ENCODE measurements at places on chromosomes 4 and X. TPM values are rescaled to one million over a fixed set of nuclear protein-coding genes. Genes with fewer than 3 reads are reported as not detected.

GRCh38 chrX:120795301-120795700 lies 80.4 kb downstream of the CT47B1 start:
- peak; percentile 33 for DNase-seq

The FAM9B gene
- not detected for polyA plus RNA-seq

GRCh38 chrX:53716328-53717088 lies 30.0 kb upstream of the HUWE1 start:
- no peak for DNase-seq

GRCh38 chr4:110055158-110055768 lies 142.6 kb downstream of the EGF start:
- DNase-seq: peak; percentile 19

The IQCM gene
- not detected for polyA plus RNA-seq

The COX18 gene
- 3.6 TPM for polyA plus RNA-seq

The GDPD2 gene
- not detected for polyA plus RNA-seq

GRCh38 chr4:25351777-25352416 lies 25.2 kb upstream of the ANAPC4 start:
- DNase-seq: peak; percentile 73

DNA sequence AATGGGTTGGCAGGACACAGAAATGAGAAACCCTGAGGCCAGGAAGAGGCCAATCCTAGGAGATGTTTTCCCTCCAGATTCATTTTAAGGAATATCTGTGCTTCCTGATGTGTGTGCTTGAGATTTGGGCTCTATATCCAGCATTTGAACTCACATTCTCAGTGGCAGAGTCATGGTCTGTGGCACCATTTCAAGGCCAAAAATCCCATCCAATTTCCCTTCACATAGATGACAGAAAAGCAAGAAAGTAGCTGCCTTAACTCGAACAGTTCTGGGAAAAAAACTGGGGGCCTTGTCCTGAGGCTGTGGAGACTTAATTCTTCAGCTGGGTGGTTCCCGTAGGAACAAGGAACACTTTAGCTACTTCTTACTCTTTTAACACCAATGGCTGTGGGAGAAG lies 27.4 kb downstream of the TAF7L start:
- DNase-seq: peak; percentile 35

DNA sequence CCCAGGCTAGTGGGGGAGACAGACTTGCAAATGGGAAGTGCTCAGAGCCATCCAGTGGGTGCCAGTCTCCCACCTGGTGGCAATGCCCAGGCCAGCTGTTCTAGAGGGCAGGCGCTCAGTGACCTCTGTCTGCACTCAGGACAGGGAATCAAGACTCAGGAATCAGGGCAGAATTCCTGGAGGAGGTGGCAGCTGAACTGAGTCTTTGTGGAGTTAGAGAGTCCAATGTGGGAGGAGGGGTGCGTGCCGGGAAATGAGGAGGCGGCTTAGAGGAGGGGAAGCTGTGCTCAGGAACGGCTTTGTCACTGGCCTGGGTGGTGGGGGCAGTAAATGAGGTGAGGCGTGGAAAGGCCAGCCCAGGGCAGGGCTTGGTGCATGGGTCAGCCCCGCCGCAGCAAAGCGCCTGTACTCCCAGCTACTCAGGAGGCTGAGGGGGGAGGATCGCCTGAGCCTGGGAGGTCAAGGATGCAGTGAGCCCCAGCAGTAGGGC lies 31.3 kb upstream of the SORCS2 start:
- DNase-seq: no peak

GRCh38 chr4:139483000-139483399 lies 29.1 kb downstream of the RAB33B start:
- DNase-seq: no peak

The CT47B1 gene
- not detected for polyA plus RNA-seq

- DNase-seq: peak; percentile 98
Measured at GRCh38 chr4:138242076-138242833, at the start of gene SLC7A11. Gene SLC7A11, minus strand, starts transcription at chr4:138242349. Its CDS starts 280 bp downstream, at chr4:138242069.

The RTL3 gene
- 0.18 TPM for polyA plus RNA-seq

- DNase-seq: peak; percentile 70
Measured at GRCh38 chr4:186587416-186588018, 32.1 kb upstream of the MTNR1A start.

The HTR2C gene
- not detected for polyA plus RNA-seq

DNA sequence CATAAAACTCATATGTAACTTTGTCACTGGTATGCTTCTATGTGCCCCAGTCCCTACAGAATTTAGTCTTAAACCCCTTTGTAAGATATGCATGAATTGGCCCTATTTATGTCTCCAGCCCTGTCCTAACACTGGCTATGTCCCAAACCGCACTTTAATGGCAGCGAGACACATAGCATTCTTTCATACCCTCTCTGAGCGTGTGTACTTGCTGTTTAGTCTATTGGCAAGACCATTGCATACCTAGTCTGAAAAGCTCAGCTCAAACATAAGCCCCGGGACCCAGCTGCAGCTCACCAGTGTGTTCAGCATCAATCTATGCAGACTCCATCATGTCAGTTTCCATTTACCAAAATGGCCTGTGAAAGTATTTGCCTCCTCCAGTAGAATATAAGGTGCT lies 1018.4 kb upstream of the TENM3 start:
- no peak for DNase-seq

The ARX gene
- polyA plus RNA-seq: not detected

GRCh38 chr4:1989533-1990347 lies 19.0 kb downstream of the NELFA start:
- DNase-seq: no peak

The CCNB3 gene
- 0.04 TPM for polyA plus RNA-seq

DNA sequence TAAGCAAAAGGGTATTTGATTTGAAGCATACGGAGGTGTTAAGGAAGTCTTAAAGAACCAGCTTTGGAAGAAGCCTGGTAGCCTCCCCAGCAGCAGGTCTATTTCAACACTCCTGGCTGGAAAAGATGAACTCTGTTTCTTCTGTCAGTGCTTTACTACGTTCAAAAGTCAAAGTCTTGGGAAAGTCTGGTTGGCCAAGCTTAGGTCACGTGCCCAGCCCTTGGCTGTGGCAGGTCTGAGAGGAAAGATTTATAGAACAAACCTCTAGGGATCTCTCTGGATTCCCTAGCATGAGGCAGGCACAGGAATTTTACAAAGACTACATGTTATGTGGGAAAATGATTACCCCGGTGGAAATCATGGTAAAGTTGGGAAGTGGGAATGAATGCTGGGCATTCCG lies 8.6 kb upstream of the ARHGAP10 start:
- DNase-seq: peak; percentile 17

The PASD1 gene
- polyA plus RNA-seq: not detected

GRCh38 chrX:155534800-155535199 lies 76.4 kb upstream of the F8A3 start:
- DNase-seq: no peak

DNA sequence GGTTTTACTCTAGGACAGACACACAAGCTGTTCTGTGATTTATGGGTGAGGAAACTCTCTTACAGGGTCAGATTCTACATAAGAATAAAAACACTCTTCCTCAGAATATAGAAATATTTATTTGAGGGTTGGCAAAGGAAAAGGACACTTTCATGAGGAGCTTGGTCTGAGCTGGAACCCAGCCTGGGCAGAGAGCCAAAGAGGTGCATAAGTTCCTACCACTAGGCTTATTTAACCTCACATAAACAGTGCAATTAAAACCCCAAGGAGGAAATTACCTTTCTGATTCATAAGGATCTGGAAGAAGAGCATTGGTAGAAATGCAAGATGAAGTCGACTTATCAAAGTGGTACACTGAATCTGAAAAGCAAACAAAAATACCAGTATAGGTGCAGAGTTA lies 32.9 kb downstream of the SETD7 start:
- no peak for DNase-seq

The TNIP3 gene
- polyA plus RNA-seq: 2.2 TPM

DNA sequence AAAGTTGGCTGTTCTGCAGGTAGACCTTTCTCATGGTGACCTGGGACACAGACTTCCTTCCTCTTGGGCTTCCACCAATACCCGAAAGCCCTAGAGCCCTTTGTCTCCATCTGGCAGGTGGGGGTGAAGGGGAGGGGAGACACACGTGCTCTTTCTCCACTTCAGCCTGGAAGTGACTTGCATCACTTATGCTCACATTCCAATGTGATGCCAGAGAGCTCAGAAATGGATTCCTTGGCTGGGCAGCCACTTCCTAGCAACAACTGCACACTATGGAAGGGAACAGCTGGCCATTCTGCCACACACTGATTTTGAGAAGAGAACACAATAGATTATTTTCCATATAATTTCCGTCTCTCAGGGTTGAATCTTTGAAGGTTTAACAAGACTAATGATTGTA lies 36.3 kb downstream of the C4orf51 start:
- DNase-seq: peak; percentile 66

Measured in GM23248 (cell line).